Central memory CD4-positive, alpha-beta T cell (primary cell): ENCODE measurements at places on chromosomes 6 and 20.

DNA sequence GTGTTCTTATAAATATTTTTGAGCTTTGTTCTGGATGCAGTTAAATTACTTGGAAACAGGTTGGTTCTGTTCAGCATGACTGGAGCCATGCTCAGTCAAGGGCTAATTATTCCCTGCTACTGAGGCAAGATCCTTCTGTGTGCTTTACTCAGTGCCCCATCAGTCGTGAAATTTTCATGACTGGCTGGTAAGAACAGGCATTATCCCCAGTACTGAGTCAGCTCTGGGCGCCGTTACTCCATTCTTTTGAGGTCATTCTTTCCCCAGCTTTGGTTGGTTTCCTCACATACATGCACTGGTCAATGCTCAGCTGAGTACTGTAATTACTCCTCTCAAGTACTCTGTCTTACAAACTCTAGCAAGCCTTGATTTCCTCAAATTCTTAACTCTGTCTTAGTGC is 71.3 kb downstream of the CDKAL1 start:
- no peak for DNase-seq

DNA sequence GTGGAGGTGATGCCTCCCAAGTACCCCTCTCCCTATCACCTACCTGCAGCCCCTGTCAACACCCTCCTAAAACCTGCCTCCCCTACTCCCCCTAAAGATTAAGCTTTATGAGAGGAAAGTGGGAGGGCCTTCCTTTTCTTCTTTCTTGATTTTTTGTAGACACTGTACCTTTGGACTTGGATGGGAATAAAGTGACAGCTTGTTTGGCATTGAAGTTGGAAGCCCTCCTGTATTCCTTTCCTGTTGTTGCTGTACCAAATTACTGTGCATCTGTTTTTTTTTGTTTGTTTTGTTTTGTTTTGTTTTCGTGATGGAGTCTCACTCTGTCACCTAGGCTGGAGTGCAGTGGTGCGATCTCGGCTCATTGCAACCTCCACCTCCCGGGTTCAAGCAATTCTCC is 99.3 kb upstream of the NFATC2 start:
- DNase-seq: no peak

DNA sequence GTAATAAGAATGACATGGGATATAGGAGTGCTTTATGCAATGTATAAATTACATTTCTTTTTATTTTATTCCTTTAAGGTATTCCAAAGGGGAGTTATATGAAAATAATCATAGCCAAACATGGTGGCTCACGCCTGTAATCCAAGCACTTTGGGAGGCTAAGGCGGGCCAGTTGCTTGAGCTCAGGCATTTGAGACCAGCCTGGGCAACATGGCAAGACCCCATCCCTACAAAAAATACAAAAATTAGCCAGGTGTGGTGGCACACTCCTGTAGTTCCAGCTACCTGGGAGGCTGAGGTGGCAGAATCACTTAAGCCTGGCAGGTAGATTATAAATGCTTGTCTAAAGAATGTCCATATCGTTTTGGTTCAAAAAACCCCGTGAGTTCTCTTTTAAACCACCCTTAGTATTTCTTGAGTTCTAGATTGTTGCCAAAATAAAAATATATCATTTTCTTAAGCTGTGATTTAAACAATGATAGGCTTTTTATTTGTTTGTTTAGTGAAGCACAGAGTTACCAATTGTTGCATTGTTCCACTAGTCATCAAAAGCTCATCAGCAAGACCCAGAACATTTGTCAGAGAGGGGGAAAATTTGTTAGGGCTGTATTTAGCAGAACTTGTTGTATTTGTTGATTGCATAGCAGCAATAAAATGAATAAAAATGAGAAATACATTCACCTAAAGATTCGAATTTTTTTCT is 146.2 kb downstream of the KHDC1L start:
- no peak for DNase-seq

DNA sequence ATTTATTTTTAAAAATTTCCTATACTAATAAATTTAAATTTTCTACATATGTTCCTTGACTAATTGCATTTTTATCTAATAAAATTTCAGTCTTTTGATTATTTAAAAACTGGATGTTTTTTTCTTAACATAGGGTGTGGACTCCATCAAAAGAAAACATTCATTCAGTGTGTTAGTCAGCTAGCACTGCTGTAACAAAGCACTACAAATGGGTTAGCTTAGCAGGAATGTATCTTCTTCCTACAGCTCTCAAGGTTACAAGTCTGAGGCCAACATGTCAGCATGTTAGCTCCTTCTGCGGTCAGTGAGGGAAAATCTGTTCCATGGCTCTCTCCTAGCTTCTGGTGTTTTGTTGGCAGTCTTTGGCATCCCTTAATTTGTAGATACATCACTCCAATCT is 32.5 kb downstream of the FRK start:
- DNase-seq: no peak

- DNase-seq: peak; percentile 9
These were observed 493 bp downstream of the CRYBG1 start for GRCh38 chr6:106360989-106361430.

DNA sequence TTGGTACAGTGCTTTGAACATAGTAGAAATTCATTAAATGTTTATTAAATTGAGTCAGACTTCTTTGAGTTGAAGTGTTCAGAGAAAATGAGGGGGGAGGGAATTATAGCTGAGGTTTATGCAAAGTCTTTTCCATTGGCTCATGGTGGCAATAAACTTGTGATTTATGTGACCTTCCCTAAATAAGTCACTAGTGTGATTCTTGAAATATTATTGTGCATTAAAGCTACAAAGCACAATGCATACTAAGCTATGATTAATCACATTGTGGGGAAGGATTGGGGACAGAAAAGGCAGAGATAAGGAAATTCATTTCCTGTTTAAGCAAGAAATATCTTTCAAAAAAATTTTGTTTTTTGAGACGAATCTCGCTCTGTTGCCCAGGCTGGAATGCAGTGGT is 877.5 kb downstream of the TFAP2A start:
- DNase-seq: no peak

- DNase-seq: no peak
These were observed 1.6 kb downstream of the ADGRB3 start for GRCh38 chr6:68636666-68637065.

GRCh38 chr20:32315891-32316290 is 38.4 kb downstream of the KIF3B start:
- DNase-seq: no peak

- DNase-seq: no peak
These were observed 118.1 kb upstream of the PRDM1 start for GRCh38 chr6:105967917-105968602.

DNA sequence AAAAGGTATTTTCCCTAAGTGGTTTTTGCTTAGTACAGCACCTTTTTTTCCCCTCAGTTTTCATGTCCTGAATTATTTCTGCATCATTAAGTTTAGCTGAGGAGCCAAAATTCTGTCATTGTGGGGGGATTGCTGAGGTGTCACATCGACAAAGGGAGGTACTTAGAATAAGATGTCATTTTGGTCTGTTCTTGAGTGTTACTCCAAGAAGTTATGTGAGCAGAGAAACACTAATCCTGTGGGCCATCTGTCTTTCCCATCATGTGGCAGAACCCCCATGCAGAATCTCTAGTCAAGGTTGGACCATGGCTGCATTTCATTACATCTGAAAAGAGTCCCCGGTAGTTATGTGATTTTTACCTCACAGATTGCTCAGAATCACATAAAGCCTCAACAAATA is 167.8 kb upstream of the CENPW start:
- DNase-seq: no peak

GRCh38 chr6:115554060-115554459 is 506.6 kb downstream of the FRK start:
- no peak for DNase-seq

DNA sequence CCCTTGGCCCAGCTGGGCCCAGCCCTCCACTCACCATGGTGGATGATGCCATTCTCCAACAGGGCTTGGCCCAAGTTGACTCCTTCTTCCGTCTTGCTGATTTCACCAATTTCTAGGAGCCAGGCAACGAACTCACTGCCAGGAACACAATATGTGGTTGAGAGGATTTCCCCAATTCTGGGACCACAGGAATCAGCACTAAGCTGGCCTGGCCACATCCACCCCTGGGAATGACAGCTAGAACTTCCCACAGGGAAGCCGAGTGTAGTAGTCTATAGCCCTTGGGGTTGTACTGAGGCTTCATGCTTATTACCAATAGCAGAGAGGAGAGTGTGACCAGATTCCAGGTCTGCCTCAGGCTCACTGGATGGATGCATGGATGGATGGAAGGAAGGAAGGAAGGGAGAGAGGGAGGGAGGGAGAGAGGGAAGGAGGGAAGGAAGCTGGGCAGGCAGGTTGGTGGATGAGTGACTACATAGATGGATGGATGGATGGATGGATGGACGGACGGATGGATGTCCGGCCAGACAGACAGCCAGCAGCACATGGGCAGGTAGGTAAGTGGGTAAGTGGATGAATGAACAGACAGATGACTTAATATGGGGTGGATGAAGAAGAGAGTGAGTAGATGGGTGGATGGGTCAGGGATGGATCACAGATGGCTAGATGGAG is 146.5 kb downstream of the PREX1 start:
- DNase-seq: no peak

GRCh38 chr6:24910961-24911725 is 24.6 kb downstream of the RIPOR2 start:
- peak; percentile 35 for DNase-seq
